Naive thymus-derived CD4-positive, alpha-beta T cell (primary cell): ENCODE measurements at places on chromosomes 16 and 17. TPM values are rescaled to one million over a fixed set of nuclear protein-coding genes. Genes with fewer than 3 reads are reported as not detected.
A peak's percentile ranks its signal among the peaks of the same experiment; 100 is the strongest.

DNA sequence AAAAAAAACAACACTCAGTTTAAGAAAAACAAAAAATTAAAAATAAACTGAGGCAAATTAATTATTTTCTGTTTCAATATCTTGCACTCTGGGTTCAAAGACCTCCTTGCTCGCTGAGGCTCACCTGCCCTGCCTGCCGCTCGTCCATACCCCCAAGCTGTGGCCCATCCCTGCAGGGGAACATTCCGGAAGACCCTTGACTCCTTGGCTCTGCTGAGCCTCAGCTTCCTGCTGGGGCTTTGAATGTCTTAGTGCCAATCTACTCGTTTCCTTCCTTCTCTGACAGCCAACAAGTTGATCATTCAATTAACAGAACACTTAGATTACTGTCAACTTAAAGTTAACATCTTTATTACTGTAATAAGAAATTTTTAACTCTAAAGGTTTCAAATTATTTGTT, 24.3 kb downstream of the G6PC1 start:
- no peaks in the 10 kb centered on the region for H3K4me1 ChIP-seq
- no peaks in the 10 kb centered on the region for H3K27me3 ChIP-seq
- H3K36me3 ChIP-seq, result no peaks in the 10 kb centered on the region
- no peak overlapping the region for H3K27ac ChIP-seq
- H3K4me3 ChIP-seq, result no peak overlapping the region

GRCh38 chr16:21937336-21937829, 15.8 kb upstream of the UQCRC2 start:
- no peaks in the 10 kb centered on the region for H3K36me3 ChIP-seq
- DNase-seq, result no peak
- H3K27ac ChIP-seq, result no peak overlapping the region
- H3K4me1 ChIP-seq, result no peaks in the 10 kb centered on the region
- no peaks in the 10 kb centered on the region for H3K27me3 ChIP-seq

GRCh38 chr17:80082403-80083135, 18.8 kb upstream of the GAA start:
- H3K27me3 ChIP-seq, result no peaks in the 10 kb centered on the region
- no peak overlapping the region for H3K27ac ChIP-seq
- no peaks in the 10 kb centered on the region for H3K36me3 ChIP-seq
- no peak overlapping the region for H3K4me3 ChIP-seq
- DNase-seq, result peak; percentile 30
- peaks cover 5% of the 10 kb centered on the region for H3K4me1 ChIP-seq

The KLHL10 gene
- not detected for polyA plus RNA-seq

The KIF19 gene
- polyA plus RNA-seq, result not detected

DNA sequence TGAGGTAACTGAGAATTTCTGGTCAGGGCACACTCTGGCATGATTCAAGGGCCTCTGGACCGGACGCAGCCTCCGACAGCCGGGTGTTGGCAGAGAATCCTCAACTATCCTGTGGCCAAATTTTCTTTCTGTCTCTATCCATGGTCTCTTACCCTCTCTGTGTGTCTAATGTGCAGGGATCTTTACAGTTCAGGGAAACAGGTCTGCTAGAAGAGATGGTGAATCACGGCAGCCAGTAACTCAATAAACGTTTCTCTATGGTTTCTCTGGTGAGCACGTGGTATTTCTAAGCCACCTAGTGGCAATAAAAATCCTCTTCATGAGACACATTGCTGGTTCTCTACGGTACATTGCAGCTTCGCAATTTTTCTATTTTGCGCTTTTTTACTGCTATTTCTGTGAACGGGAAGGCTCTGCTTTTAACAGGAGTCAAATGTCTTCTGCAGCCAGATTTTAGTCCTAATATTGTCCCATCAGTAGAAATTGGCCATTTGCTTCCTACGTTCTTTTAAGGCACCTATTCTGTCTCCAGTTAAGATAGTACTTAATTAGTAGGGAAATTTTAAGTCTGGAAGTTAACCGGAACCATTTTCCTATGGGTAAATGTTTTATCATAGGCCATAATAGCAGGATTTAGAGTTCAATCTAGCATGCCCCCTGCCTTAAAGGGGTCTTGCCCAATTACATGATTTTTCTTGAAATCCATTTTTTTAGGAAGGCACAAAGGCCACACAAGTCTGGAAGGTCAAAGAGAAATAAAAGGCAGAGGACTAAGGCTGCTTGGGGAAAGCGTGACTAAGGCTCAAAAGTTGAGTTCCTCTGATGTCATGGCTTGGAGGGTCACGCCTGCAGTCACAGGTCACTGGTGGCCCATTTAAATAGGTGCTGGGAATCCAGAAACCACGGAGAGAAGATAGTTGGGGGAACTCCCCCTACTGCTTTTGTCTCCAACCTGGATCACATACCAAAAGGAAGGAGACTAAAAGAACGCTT, 31.5 kb downstream of the QPRT start:
- H3K27me3 ChIP-seq, result no peaks in the 10 kb centered on the region
- peaks cover 6% of the 10 kb centered on the region for H3K4me1 ChIP-seq
- no peaks in the 10 kb centered on the region for H3K36me3 ChIP-seq
- H3K4me3 ChIP-seq, result no peak overlapping the region

The ACBD4 gene
- polyA plus RNA-seq, result 12.3 TPM

DNA sequence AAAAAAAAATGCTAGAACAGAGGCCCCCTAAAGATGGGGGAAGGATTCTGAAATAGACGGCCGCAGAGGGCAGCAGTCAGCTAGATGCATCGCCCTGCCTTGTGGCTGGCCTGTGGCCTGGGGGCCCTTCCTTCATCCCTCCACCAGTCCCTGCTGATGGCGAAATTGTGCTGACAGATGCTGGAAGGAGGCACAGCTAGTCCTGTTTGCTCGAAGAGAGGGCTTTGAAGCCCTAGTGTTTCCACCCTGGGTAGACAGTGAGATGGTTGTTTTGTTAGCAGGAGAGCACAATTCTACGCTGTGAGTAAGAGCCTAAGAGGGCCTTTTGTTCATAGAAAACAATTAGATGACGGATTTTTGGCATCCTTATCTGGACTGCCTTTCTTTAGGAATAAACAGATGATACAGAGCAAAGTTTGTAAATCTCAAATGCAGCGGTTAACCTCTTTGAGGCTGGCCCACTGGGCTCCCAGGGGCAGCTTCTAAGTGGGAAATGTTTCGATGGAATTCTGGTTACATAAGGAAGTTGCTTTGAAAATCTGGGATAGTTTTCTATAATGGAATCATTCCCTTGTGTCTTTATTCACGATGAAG, 23.0 kb downstream of the VPS35L start:
- H3K36me3 ChIP-seq, result peaks cover 70% of the 10 kb centered on the region
- H3K27ac ChIP-seq, result no peak overlapping the region
- no peaks in the 10 kb centered on the region for H3K27me3 ChIP-seq
- DNase-seq, result no peak
- no peaks in the 10 kb centered on the region for H3K4me1 ChIP-seq

The WFIKKN2 gene
- polyA plus RNA-seq, result not detected

DNA sequence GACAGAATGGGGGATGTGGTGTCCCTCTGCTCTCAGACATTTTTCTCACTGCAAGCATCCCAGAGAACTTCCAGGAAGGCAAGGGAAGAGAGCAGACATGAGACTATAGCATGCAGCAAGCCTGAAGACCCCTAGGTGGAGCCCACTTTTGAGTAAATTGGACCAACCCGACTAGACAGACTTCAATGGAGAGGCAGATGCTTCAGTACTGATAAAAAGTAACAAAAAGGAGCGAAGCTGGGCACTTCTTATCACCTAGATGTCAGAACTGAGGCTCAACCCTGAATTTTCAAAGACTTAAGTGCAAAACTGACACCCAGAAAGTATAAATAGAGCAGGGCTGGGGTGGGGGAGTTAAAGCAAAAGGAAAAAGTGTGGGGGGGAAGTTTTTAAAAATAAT, 130.8 kb downstream of the PMP22 start:
- H3K4me1 ChIP-seq, result no peaks in the 10 kb centered on the region
- no peak for DNase-seq
- no peak overlapping the region for H3K4me3 ChIP-seq
- no peaks in the 10 kb centered on the region for H3K27me3 ChIP-seq
- no peaks in the 10 kb centered on the region for H3K36me3 ChIP-seq

GRCh38 chr16:84810518-84811273, 9.1 kb upstream of the CRISPLD2 start:
- peaks cover 10% of the 10 kb centered on the region for H3K4me1 ChIP-seq
- H3K4me3 ChIP-seq, result no peak overlapping the region
- DNase-seq, result no peak
- H3K36me3 ChIP-seq, result no peaks in the 10 kb centered on the region
- no peak overlapping the region for H3K27ac ChIP-seq
- no peaks in the 10 kb centered on the region for H3K27me3 ChIP-seq

The C17orf78 gene
- polyA plus RNA-seq, result not detected

The MLYCD gene
- polyA plus RNA-seq, result 1.8 TPM

DNA sequence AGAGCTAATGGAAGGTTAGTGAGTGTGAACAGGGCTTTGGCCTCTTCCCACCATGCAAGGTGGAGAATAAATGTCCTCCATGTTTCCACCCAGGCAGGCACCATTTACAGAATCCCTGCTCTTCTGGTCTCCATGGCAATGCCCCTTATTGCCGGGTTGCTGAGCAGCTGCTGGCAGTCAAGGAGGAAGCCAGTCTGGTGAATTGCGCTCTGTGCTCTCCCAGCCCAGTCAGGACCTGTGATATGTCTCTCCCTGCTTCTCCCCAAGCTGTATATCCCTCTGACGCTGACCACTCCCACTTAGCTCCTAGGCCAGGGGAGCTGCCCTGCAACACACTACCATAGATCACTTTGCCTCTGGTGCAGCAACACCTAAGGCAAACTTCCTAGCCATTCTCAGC, 402.1 kb upstream of the ERCC4 start:
- no peak for DNase-seq
- no peaks in the 10 kb centered on the region for H3K4me1 ChIP-seq
- H3K4me3 ChIP-seq, result no peak overlapping the region
- H3K27me3 ChIP-seq, result no peaks in the 10 kb centered on the region
- H3K36me3 ChIP-seq, result no peaks in the 10 kb centered on the region

DNA sequence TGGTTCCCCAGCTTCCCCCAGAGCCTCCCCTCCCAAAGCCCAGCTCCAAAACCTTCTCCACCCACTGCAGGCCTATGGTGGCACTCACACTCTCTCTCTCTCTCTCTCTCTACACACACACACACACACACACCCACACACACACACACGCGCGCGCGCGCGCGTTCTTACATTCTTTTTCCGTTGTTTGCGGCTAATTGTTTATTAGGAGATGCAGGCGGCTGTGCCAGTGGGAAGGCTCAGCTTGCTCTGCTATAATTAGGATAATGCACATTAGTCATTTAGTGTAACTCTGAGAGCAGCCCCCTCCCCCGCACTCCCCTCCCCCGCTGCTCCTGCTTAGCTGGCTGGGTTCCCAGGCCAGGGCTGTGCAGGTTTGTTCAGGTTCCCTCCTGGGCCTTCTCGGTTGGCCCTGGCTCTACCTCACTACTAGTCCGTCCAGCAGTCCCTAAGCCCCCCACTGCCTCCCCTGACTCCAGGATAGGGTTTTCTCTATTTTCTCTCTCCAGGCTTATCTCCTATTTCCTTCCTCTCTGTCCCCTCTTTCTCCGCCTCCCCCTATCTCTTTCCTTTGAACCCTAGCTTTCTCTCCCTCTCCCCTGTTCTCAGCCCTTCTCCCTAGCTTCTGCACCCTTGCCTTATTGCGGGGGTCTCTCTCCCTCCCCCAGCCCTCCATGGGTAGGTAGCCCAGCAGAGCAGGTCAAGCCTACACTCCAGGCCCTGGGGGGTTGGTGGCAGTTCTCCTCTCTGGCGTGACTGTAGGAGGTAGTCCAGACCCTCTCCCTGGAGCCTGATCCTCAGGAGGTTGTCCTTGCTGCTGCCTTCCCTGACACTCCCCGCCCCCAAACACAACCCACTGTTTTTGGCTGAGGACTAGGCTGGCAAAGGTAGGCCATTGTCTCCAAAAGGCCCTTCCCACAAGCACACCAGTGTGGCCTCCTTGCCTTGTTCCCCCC, 34.0 kb downstream of the TMEM132E start:
- H3K4me3 ChIP-seq, result no peak overlapping the region
- no peak overlapping the region for H3K27ac ChIP-seq
- no peak for DNase-seq

The KRTAP2-3 gene
- polyA plus RNA-seq, result not detected

DNA sequence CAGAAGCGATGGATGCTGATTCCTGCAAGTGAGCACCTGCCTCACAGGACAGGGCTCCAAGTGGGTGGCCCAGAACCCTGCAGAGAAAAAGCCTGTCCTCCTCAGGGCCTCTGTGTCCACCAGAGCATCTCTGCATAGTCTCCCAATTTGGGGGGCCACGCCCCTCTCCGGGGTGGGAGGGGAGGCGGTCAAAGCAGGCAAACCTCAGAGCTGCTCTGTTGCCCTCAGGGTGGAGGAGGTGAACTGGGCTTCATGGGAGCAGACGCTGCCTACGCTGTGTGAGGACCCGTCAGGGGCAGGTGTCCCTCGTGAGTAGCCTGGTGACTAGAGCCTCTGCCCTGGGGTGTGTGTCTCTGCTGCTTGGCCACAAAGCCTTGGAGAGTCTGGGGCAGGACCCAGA, 19.3 kb downstream of the TRPV2 start:
- peaks cover 30% of the 10 kb centered on the region for H3K36me3 ChIP-seq
- H3K4me3 ChIP-seq, result no peak overlapping the region
- no peaks in the 10 kb centered on the region for H3K27me3 ChIP-seq
- peaks cover 6% of the 10 kb centered on the region for H3K4me1 ChIP-seq
- H3K27ac ChIP-seq, result no peak overlapping the region

The KRT40 gene
- not detected for polyA plus RNA-seq

DNA sequence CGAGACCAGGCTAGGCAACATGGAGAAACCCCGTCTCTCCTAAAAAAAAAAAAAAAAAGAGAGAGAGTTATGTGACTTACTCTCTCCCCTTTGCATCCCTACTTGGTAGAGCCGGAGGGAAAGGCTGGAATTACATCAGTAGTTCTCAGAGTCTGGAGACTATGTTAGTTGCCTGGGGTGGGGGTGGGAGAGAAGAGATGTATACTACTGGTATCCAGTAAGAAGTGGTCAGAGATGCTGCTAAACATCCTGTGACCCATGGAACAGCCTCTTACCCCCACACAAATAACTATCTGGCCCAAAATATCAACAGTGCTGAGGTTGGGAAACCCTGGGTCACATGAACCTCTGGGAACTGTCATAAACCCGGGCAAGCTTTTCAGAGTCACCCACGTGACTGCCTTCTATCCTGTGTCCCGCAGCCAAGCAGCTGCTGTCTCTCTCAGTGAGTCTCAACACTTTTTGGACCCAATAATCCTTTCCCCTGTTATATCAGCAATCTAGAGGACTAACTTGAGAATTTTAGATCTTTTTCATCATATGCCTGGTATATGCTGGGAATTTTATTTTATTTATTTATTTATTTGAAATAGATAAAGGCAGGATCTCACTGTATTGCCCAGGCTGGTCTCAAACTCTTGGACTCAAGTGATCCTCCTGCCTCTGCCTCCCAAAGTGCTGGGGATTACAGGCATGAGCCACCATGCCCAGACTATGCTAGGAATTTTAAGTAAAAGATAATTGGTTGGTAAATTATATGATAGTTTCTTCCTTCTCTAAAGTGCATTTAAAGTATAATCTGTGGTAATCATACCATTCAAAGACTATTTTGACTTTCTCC, 8.7 kb downstream of the EIF1 start:
- no peaks in the 10 kb centered on the region for H3K4me1 ChIP-seq
- no peak overlapping the region for H3K27ac ChIP-seq
- H3K4me3 ChIP-seq, result no peak overlapping the region
- no peaks in the 10 kb centered on the region for H3K27me3 ChIP-seq
- H3K36me3 ChIP-seq, result peaks cover 7% of the 10 kb centered on the region
